ENCODE measurements at places on chromosomes 7 and 10.

- DNase-seq: no peak
Measured at GRCh38 chr7:46725838-46726237, 804.8 kb upstream of the IGFBP3 start.

GRCh38 chr10:17009212-17009700 lies 120.4 kb downstream of the CUBN start:
- no peak for DNase-seq

DNA sequence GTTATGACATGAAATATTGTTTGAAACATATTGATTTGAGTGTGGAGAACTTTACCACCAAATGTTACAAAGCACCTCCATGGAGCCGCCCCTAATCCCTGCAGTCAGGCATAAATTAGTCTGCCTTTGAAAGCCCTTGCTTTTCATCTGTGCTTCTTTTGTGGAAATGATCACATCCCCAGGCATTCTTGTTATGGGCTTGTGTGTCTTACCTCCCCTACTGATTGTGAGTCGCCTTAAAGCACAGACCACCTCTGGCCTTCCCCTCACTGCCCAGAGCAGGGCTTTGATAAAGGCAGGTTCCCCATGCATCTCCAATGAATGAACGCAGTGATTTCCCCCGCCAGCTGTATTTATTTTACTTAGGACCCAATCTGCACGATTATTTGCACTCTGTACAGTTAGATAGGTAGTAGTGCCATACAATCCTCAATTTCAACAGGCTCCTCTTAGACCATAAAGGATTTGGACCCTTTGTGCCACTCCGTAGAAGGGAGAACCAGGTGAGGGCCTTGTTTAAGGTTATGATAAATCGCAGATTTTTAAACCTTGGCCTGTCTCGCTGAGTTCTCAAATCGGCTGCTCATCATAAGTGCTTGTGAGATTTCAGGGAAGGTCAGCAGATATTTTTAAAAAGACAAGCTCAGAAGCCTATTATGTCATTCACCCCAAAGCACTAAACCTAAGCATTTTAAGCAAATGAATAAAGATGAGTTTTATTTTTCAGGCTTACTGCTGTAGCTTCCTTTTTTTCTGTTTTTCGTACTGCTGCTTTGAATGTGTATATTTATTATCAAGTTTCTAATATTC lies 107.8 kb downstream of the CUBN start:
- DNase-seq: no peak

DNA sequence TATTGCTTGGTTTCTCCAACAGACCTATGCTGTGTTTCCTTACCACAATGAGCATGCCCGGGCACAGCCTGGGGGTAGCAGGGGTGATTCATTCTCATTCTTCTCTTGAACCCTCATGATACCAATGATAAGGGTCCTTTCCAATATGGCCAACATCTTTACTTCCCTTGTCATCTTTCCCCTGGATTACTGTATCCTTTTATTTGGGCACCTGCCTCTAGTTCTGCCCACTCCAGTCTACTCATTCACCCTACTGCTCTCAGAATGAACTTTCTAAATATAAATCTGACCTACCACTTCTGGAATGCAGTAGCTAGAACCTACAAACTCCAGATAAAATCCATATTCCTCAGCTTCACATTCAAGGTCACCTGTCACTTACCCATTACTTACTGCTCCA lies 26.4 kb upstream of the ITPRID1 start:
- no peak for DNase-seq

- no peak for DNase-seq
Measured at GRCh38 chr10:1411956-1412355, 325.4 kb downstream of the ADARB2 start.

GRCh38 chr10:73983096-73984047 lies 14.5 kb upstream of the VCL start:
- DNase-seq: peak; percentile 34

DNA sequence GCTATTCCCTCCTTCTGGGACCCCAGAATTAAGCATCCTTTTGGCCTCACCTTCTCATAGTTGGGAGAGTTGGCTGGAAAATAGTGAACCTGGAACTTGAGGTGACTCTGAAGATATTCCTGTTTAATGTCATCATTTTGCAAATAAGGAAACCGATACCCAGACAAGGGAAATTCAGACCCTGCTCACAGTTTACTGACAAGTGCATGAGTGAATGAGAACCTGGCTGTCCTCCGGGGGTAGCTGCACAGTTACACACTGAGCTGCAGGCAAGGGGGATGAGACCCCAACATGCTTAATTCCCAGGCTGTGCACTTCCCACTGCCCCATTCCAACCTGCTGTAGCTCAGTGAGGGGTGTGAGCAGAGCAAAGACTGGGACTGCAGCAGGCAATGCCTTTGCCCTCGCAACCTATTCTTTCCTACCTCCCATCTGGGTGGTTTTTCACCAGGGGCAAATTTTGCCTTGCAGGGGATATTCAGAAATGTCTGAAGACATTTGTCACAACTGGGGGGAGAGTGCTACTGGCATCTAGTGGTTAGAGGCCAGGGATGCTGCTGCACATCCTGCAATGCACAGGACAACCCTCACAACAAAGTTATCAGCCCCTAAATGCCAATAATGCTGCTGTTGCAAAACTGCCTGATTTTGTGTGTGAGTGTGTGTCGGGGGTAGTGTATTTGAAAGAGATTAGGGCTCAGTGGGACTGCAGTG lies 136.2 kb downstream of the SORCS3 start:
- DNase-seq: no peak

GRCh38 chr7:149316606-149317005 lies 54.6 kb downstream of the ZNF783 start:
- no peak for DNase-seq

- DNase-seq: no peak
Measured at GRCh38 chr10:102524746-102525145, 21.0 kb downstream of the SUFU start.

DNA sequence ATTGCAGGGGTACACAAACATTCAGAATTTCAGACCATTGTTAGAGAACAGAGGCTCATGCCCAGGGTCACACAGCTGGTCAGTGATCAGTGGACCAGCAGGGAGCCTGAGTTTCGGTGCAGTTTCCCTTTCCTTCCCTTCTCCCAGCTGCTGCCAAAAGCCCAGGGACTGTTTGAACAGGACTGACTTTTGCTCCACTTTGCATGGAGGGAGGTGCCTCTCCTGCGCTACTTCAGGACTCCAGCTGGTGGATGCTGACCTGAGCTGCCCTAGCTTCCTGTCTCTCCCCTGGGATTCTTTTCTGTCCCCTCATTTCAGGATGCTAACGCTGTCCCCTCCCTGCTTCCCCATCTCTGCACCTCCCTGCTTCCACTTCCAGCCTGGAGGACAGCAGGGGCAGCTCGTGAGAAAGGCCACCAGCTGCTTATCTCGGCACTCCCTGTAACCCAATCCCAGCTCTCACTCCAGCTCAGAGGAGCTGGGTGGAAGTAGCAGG lies 14.5 kb downstream of the SH2D4B start:
- DNase-seq: no peak

DNA sequence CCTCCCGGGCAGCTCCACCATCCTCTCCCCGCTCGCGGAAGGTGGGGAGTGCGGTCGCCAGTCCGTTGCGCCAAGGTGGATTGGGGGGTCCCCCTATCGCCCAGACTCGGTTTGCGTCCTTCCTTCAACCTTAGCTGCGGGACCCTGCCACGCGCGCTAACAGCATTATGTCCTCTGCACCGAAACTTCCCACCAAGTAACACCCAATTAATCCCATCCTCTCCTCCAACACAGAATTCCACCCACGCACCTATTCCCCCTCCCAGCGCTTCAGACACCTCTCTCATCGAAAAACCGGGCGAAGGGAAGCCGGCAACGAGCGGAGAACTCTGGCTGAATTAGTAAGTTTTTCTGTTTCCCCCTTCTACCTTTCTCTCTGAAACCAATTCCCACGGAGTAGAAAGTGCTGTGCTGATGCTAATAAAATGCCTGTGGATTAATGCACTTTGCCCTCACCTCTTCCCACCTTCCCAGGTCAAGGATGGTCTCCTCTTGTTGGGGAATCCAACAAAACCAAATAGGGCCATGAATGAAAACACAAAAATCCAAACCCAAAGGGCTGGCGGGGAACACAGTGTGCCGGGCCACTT lies 947 bp downstream of the HOXA3 start:
- DNase-seq: no peak

DNA sequence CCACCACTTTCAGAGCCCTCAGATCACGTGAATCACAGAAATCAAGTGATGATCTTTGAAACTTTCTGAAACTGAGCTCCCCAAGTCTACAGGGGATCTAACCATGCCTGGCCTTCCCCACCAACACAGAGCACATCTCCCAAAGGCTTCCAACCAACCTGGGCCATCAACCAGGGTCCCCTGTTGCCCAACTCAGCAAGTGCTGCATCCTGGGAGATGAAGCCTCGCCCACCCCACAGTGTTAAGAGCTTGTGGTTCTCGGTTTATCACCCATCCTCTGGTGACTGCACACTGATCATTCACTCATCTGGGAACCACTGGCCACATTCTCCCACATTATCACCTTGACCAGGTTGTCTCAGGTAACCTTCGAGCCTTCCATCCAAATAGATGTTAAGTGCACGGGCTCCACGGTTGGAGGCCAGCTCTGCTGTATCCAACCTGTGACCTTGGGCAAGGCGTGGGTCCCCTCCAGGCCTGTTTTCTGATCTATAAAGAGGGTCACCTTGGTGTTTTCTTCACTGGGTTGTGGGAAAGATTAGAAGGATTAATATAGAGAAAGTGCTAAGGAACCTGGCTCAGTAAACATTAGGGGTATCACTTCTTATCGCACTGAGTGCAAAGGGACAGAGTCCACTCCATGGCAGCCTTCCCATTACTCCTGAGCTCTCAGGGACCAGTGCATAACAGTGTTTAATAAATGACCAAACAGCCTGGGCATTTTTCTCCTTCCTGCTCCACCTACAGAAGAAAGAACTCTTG lies 3.6 kb downstream of the ZNF488 start:
- DNase-seq: no peak

- DNase-seq: no peak
Measured at GRCh38 chr10:63206997-63207811, 74.1 kb downstream of the NRBF2 start.

DNA sequence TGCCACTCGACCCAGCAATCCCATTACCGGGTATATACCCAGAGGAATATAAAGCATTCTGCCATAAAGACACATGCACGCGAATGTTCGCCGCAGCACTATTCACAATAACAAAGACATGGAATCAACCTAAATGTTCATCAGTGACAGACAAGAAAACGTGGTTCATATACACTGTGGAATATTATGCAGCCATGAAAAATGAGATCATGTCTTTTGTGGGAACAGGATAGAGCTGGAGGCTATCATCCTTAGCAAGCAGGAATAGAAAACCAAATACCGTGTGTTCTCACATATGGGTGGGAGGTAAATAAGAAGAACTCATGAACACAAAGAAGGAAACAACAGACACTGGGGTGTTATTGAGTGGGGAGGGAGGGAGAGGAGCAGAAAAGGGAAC lies 84.7 kb downstream of the SLC16A9 start:
- no peak for DNase-seq

DNA sequence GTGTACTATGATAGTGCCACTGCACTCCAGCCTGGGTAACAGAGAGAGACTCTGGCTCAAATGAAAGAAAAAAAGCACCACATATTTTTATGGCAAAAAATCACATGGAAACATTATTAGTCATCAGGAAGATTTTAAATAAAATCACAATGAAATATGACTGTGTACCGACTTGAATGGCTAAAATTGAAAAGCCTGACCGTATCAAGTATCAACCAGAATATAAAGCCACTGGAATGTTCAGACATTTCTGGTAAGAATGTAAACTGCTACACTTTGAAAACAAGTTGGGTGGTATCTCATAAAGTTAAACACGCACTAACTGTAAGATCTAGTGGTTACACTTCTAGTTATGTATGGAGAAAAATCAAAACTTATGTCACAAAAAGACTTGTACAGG lies 306.7 kb upstream of the MBL2 start:
- no peak for DNase-seq

DNA sequence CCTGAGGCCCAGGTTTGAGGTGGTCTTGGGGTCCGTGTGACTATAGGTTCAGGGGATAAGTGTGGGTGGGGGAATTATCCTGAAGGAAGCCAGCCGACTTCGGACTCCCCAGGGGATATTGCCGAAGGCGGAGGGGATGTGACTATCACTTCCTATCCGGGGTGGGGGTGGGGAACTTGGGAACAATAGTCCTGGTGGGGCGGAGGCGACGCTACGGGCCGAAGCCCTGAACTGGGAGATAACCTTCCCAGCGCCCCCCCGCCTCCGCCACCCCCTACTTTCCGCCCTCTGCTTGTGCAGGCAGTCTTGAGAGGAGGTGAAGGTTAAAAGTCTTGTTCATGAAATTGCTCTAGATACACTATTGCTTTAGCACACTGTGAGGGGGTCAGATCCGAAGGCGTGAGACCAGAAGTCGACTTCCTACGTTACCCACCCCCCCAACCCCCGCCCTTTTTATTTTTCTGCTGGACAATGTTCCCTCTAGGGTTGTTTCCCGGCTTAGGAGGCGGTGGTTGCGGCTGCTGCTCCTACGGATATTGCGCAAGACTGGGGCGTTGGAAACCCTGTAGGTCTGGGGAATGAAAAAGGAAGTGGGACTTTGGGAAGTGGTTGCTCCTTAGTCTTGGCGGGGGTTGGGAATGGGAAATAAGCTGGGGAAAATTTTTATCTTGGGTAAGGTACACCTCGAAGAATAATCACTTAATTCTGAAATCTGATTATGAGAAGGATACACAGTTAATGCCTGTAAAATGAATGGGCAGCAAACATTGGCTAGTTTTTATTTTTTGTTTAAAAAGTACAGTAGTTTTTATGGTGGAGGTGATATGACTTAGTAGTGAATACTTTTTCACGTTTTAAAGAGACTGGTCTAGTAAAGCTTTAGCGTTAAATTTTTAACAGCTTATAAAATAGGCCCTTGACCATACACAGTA lies 1.5 kb downstream of the PTPN12 start:
- peak; percentile 53 for DNase-seq

DNA sequence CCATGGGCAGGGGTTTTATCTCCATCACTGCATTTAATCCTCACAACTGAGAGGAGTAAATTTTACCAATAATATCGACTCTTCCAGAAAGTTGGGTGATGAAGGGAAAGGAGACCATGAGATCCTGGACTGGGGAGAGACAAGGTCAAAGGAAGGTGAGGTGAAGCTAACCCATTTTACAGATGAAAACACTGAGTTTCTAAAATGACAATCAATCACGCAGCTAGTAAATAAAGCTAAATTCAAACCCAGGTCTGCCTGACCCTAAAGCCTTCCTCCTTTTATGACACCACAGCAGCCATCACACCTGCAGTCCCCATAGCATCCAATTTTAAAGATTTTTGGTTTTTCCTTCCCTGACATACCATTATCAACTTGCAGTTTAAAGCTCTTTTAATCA lies 64.0 kb upstream of the SLF2 start:
- no peak for DNase-seq

DNA sequence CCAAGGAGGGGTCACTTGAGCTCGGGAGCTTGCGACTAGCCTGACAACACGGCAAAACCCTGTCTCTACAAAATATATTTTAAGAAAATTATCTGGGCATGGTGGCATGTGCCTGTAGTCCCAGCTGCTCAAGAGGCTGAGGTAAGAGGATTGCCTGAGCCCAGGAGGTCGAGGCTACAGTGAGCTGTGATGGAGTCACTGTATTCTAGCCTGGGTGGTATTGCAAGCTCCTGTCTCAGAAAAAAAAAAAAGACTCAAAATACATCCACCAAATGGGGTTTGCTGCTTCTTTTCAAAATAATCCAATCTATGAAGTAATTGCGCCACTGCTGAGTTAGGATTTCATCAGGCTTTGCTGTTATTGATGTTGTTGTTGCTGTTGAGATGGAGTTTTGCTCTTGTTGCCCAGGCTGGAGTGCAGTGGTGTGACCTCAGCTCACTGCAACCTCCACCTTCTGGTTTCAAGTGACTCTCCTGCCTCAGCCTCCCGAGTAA lies 11.1 kb upstream of the VIM start:
- DNase-seq: no peak

- DNase-seq: peak; percentile 97
Measured at GRCh38 chr10:101031128-101031795, at the start of the genes PDZD7 and SFXN3. PDZD7 (minus strand) TSS chr10:101031129; CDS start chr10:101030219, 910 bp downstream. SFXN3 (plus strand) TSS chr10:101031234; CDS start chr10:101034695, 3,461 bp downstream.

All from CD4-positive, alpha-beta T cell (primary cell).